PC-3 (cell line): ENCODE measurements at places on chromosomes 1 and 21. TPM values are rescaled to one million over a fixed set of nuclear protein-coding genes. Genes with fewer than 3 reads are reported as not detected.

TRIM45 gene
- 3.1 and 4.3 TPM in 2 replicates for total RNA-seq

ZBTB8B gene
- 0.22 and 0.23 TPM in 2 replicates for total RNA-seq

- DNase-seq = no peak
Observed at GRCh38 chr1:9118186-9118585, 10.7 kb downstream of the GPR157 start.

DNA sequence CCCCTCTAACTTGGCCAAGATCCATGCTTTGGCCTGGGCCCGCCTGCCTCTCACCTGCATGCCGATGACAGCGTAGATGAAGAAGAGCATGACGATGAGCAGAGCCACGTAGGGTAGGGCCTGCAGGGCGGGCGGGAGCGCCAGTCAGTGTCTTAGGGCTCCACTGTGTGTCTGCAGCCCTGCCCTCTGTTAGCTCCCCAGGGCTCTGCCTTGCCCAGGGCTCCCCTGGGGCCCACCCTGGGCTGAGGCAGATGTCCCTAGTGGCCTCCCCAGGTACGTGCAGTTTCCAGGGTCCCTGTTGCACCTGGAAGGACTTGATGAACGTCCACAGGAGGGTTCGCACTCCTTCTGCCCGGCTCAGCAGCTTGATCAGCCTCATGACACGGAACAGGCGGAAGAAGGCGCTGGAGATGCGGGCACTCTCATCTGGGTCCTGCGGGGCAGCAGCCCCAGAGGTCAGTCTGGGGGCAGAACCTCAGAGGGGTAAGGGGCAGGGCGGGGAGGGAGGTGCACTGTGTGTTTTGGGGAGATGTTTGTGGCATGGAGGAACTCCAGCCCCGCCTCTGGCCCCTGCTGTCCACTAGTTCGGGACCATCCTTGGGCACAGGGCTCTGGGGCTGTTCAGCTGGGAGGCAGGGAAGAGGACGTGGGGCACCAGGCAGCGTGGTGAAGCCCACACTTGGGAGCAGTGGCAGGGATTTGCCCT lies 29.8 kb upstream of the KIF21B start:
- peak; percentile 44 for DNase-seq

GRCh38 chr1:23634518-23634839 lies 57.1 kb upstream of the RPL11 start:
- no peak for DNase-seq

DNA sequence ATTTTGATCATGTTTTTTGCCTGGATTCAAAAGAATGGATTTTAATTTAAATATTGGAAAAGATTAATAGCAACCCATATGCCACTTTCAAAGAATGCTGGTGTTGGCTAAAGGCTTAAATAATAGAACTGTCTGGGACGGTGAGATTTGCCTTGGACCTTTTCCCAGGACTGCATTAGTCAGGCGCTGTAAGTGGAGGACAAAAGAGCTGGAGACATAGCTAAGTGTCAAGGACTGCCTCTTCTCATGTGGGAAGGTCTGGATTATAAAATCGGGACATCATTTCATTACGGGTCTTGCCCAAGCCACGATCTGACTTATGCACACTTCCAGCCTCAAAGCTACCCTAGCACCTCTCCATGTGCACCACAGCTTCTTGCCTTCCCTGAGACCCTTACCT lies 458.5 kb upstream of the DEPDC1 start:
- no peak for DNase-seq

DNA sequence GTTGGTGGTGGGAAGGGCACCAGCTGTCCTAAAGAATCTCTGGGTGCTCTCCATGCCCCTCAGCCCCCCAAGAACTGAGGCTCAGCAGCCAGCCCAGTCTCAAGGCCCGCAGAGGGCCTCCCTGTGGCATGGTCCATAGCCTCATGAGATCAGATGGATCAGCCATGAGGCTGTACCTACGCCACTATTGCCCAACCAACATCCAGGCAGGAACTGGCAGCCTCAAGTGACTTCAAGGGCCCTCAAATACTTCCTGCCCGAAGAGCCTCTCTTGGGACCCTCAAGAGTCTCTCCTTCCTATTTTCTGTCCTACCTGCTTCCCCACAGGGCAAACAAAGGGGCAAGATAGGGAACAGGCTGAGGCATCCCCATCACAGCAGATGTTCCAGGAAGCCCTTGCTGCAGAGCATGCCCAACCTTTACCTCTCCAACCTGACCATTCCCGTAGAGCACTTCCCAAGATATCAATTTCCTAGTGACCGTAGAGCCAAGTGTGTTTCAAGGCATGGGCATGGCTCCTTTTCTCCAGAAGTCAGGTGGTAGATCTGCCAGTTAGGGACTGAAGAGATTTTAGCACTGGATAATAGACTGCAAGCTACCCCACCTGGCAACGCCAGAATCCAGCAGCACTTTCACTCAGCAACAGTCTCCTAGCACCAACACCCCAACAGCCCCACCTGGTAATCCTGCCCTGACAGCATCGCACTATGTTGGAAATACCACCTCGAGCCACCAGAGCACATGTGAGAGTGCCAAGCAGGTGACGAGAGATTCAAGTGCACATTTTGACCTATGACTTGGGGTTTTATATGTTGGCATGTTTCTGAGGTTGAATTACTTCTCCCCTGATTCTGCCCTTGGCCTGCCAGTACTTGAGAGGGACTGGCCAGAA lies 13.7 kb upstream of the MFSD2A start:
- no peak for DNase-seq

GRCh38 chr1:68497358-68497698 lies 446 bp upstream of the DEPDC1 start:
- DNase-seq = no peak
